ENCODE measurements at places on chromosomes 6 and 20.

- no peak for DNase-seq
Measured at GRCh38 chr6:43613721-43614395, 15.2 kb downstream of the GTPBP2 start.

DNA sequence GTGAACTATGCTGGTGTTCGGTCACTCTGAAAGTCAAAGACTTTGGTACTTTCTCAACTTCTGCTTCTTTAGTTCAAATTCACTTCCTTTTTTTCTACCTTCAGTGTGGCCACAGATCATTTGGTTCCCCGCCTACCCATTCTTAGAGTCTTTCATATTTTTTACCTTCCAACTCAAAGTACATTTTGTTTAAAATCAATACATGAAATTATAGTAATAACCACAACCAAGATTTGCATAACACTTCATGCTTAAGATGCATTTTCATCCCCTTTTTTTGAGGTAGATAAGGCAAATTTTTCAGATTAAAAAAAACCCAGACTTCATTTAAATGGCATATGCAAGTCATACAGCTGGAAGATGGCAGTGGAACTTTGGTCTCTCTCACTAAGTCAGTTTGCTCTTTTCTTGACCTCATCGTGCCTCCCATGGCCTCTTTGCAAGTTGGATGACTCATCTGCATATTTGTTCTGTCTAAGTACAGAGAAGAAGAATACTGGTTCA, 11.9 kb upstream of the CNR1 start:
- DNase-seq, result no peak

DNA sequence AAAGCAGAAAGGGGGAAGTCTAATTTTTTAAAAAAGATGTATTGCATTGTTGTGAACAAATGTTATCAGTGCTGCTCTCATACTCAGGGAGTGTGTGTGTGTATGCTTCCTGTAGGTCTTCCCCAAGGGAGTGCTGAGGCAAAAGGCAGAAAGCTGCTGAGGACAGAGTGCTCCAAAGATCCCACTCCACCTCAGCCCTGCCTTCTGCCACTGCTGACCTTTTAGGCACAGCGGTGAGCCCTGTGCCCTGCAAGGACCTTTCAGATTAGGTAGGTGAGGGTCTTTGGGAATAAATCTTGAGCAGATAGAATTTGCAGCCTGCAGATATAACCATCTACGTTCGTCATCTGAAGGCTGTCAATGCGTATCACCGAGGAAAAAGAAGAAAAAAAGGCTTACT, 756.4 kb upstream of the MMS22L start:
- no peak for DNase-seq

GRCh38 chr6:34035704-34036356, 110.1 kb downstream of the GRM4 start:
- no peak for DNase-seq
